CD4-positive, alpha-beta T cell treated with Interleukin-21 for 1 hour (primary cell): ENCODE measurements at places on chromosomes 3 and 15.

GRCh38 chr15:62624547-62625378 is 417.8 kb upstream of the TPM1 start:
- no peak for DNase-seq

DNA sequence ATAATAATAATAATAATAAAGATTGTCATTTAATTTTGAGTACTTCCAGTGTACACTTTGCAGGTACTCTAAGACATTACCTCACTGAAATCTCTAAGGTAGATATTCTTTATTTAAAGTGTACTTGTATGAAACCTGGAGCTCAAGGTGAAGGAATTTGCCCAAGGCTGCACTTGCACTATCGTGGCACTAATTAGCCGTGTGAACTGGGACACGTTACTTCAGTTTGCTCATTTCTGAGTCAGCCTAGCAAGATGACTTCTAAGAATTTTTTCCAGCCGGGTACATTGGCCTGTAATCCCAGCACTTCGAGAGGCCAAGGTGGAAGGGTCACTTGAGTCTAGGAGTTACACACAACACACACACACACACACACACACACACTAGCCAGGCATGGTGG is 33.5 kb downstream of the MLH1 start:
- DNase-seq: no peak

DNA sequence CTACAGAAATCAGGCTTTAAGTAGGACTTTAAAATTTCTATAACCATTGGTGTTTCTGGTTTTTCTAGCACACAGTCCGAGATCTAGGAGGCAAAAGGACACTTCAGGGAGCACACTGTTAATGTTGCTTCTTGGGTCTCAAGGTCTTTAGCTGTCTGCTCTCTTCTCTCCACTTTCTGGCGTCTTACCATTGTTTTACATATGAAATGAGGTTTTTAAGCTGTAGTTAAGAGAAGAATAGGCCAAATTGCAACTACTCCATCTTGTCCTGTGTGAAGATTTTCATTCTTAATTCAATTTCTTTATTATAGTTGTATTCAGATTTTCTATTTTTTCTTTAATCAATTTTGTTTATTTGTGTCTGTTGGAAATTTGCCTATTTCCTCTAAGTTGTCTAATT is 151.4 kb downstream of the WNT7A start:
- no peak for DNase-seq

DNA sequence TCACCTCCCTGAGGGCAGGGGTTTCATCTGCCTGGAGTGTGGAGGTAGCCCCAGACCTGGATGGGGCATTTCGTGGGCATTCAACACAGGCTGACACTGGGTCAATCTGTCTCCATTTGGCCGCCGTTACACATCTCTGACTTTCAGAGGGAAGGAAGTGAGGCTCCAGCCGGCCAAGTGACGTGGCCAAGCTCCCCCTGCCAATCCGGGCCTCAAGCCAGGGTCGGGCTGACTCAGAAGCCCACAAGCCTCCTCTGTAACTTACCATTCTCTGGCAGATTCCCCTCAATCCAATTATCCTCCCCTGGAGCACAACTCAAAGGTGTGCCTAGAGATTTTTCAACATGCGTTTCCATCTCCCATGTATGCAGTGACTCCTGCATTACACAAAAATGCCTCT is 227.6 kb downstream of the KLF13 start:
- no peak for DNase-seq

DNA sequence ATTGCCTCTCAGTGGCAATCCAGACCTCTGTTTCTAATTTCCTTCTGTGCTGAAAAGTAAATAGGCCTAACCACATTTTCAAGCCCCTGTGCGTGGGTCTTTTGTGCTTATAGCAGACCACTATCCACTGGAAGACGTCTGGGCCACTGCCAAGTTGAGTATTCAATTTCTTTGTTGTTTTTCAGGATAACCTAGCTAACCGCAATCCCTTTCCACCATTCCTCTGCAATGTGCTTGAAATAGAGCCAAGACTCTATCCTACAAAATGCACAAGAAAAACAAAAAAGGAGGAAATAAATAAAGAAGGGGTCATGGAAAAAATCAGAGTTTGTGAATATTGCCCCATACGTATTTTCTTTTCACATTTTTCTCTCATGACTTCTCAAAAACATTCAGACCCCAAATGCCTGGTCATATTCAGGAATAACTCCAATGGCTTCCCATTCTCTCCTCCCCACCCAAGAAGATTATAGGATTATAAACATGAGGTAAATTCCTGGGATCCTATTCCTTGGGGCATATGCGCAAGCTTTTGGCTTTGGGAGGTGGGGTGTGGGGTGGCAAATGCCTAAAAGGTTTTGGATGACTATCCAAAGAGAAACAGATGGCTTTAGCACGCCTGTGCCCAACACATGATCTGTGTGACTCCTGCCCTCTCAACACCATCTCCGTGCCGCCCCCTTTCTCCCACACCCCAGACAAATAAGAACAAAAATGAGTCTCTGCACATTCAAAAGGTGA is 217.9 kb upstream of the THBS1 start:
- no peak for DNase-seq
